ENCODE measurements at places on chromosomes 12 and 14.
A peak's percentile ranks its signal among the peaks of the same experiment; 100 is the strongest.

DNA sequence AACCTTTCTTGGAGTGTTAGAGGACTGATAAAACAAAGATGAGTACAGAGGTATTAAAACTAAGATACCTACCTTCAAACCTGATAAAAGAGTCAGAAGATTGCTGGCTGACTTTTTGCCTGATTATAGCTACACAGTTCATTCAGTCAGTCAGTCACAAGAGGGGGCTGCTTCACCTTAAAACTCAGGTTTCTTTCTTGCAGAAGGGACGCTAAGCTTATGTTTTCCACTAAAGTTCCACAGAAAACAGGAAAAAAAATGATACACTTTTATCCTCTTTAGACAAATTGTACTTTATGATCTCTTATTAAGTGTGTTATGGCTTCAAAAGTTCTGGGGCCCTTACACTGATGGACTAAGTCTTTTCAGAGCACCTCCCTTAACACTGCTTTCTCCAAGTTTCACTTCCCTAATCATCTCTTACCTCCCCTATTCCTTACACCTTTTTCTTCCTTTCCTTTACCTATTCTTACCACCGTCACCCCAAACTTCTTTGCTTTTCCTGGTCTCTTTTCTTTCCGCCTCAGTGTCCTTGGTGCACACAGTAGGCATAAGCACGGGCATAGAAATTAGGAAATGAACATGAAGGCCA lies 448.7 kb upstream of the OR4E1 start:
- no peak for DNase-seq

DNA sequence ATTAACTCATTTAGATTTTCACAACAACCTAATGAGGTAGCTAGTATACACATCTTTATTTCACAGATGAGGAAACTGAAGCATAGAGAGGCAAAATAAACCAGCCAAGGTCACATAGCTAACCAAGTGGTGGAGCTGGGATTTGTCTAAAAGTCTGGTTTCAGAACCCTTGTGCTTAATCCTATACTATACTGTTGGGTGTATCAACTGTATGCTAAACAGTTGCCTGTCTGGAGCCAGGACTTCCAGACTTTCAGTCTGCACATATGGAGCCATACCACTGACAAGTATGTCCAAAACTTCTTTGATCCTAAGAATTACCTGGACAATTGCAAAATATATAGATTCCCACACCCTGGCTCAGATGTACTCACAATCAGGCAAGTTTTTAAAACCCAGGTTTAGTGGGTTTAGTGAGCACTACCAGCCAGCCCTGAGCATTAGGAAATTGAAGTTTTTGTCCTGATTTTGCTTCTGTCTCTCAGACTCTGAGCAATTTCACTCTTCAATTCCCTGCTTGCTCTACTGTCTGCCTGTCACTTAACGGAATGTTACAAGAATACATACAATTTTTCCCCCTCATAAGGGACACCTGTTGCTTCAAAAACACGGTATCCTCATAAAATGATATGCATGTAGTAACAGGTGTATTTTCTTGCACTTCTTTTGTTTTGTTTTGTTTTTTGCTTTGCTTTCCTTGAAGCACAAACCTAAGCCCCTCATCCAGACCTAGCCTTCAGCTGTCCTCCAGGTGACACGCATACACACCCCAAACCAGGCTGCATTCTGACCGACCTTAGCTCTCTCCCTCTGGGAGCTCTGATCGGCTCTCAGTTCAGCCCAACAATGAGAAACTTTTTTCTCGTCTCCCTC lies 9.6 kb upstream of the SALL2 start:
- DNase-seq: no peak

DNA sequence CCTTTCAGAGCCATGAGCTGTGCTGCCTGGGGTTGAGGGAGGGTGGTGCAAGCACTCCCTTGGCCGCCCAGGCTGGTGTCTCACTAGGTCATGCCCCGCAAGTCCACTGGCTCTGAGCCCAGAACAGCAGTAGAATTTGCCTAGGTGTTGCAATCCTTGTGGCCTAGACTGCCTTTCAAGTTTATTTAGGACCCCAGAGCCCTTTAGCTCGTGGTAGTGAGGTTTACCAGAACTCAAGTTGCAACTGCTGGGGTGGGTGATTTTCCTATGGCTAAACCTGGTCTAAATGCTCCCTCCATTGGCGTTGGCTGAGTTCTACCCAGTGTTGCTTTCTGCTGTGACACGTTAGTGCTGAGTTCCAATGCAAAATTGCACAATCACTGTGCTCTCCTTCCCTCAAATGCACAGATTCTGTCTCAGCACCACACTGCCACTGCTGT lies 287.2 kb downstream of the BCAT1 start:
- no peak for DNase-seq

DNA sequence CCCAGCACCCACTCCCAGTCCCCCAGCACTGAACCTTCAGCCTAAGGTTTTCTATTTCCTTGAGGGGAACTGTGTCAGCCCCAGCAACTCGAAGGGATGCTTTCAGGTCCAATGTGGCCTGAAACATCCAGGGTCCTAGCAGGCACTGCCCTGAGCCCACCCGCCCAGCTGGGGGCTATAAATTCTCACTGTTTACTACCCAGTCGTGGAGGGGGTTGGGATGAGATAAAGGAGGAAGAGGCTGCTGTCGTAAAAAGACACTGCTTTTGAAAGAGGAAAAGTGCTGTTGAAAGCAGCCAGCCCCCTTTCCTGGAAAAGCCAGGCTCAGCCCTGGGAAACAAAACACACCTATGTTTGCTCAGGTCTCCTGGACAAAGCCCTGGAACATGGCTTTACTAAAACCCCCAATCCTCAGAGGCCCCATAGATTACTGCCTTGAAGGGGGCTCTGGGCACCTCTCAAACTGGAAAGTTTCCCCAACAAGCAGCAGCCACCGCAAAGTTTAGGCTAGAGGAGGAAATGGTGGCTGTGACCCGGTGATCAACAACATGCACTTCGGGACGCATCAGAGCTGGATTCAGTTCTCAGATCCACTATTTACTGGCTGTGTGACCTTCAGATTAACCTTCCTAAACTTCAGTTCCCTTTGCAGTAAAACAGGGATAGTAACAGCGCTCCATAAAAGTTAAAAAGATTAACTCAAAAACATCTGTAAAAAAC lies 51.0 kb downstream of the ACTN1 start:
- no peak for DNase-seq

GRCh38 chr12:120115692-120116440 lies 687 bp downstream of the RAB35 start:
- DNase-seq: peak; percentile 47

DNA sequence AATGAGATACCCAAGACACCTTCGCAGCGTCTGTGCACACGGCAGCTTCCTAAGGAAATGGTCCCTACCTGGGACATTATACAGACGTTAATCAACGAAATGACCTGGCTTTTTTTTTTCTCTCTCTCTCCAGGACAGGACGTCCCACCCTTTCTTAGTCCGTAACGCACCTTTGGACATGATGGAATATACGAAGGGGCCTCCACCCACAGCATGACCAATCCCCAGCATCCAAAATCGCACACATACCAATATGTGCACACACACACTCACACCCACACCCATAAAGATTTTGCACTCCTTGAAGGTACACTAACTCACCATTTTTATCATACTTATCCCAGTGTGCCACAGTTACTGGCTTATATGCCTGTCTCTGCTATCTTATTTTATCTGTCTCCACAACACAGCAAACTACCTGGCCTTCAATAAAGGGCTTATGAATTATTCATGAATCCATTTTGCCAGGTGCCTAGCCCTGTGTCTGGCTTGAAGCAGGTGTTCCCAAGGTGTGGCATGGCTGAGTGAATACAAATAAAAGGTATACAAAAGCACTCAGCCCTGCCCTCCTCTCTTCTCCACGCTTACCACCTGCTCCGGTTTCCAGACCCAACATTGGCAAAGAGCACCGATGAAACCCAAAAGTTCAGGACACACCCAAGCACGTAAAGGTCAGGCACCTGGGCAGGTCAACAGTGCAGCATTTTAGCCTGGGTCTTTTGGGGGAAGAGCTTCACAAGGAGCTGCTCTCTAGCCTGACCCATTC lies 2.2 kb downstream of the SCNN1A start:
- no peak for DNase-seq

GRCh38 chr14:58705066-58705465 lies 67.3 kb downstream of the DACT1 start:
- DNase-seq: peak; percentile 27

DNA sequence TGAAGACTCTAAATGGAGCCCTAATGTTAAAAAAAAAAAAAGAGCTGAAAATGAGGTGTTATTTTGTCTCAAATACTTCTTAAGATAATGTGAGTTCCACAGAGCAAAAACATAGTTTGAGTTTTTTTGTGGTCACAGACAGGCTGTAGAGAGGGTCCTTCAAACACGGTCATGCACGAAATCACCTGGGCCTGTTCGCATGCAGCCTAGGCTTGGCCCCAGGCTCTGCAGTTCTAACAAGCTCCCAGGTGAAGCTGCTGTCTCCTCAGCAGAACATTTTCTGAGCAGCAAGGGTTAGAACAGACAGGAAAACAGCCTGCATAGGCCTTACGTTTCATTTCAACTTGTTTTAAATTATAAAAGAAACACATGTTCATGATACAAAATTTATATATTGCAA lies 65.4 kb upstream of the TBPL2 start:
- DNase-seq: no peak

GRCh38 chr12:86081843-86082242 lies 174.3 kb downstream of the MGAT4C start:
- DNase-seq: peak; percentile 1
